ENCODE measurements at places on chromosomes 5 and 9.

DNA sequence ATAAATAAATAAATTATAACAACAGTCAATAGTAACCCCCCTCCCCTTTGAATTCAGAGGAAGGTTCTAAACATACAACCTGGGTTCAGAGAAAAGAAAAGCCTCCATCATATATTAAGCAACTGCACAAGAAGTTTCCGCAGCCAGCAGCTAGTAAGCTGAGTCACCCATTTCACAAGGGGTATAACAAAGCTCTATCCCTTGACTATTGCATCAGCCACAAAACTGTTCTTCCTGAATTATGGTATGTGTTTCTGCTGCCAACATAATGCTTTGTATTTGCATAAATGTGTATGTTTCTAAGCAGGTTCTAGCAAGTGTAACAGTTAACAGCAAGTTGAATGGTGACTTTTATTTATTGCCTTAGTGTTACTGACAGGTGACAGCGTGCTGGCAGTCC lies 6.8 kb upstream of the CEP120 start:
- no peak for DNase-seq

GRCh38 chr5:120073722-120074121 lies 390.4 kb upstream of the PRR16 start:
- no peak for DNase-seq

GRCh38 chr9:17863213-17863883 lies 284.5 kb downstream of the SH3GL2 start:
- DNase-seq: no peak

DNA sequence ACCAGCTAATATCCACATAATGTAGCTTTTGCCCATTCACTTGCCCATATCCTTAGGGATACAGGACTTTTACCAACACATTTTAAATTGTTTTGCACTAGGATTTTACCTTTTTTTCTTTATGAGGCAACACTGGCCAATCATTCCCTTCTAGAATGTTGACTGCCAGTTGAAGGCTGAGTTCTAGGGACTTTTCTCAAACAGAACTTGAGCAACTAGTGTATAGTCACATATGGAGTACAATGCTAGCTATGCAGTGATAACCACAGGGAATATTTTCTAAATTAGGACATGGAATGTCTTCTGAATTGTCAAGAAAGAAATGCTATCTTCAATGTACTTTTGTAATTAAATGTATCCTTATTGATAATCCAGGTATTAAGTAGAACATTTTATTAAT lies 133.6 kb downstream of the OXCT1 start:
- DNase-seq: no peak

DNA sequence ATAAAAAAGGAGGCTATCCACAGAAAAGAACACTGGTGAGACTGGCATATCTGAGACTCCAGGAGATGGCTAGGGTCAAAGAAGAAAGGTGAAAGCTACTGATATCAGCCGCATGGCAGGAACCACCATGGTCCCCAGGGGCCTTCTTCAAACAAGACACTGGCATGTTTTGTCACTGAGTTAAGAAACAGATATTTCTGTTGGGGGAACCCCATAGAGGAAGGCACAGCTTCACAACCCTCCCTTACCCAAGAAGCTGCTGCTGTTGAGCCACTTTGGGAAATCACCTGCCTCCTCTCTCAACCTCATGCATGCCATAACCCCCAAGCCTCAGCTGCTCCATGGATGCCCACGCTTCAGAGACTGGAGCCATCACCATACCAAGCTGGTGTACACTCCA lies 13.3 kb upstream of the BTNL3 start:
- DNase-seq: no peak

GRCh38 chr9:5714501-5715401 lies 85.8 kb downstream of the RIC1 start:
- no peak for DNase-seq

- no peak for DNase-seq
These were observed 39.6 kb upstream of the CSNK1G3 start for GRCh38 chr5:123472150-123472924.

DNA sequence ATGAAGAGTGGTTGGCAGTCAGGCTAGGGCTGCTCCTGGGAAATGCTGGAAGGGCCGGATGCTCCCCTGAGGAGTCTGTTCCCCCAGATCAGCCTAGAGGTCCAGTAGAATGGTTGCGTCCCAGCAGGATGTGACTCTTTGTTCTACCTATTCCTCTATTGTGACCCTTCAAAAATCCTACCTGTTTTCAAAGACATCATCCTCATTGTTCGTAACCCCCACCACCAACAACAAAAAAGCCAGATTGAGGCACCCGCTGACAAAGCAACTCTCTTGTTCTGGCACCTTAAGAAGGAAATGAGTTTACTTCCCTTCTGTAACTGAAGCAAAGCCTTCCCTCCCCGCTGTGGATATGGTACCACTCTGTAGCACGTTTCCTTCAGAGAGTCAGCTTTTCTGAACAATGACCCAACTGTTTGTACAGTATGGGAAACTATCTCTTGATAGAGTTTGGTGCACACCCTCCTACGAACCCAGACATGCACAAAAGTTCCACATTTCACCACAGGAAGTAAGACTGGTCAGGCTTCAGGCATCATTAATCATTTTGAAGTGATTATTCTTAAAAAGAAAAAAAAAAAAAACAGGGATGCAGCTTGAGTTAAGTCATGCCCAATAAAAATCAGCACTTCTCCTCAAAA lies 207.2 kb downstream of the ENC1 start:
- DNase-seq: no peak

GRCh38 chr5:38556088-38556598 lies 303 bp downstream of the LIFR start:
- no peak for DNase-seq

GRCh38 chr5:56717253-56717987 lies 97.9 kb upstream of the MAP3K1 start:
- DNase-seq: no peak

DNA sequence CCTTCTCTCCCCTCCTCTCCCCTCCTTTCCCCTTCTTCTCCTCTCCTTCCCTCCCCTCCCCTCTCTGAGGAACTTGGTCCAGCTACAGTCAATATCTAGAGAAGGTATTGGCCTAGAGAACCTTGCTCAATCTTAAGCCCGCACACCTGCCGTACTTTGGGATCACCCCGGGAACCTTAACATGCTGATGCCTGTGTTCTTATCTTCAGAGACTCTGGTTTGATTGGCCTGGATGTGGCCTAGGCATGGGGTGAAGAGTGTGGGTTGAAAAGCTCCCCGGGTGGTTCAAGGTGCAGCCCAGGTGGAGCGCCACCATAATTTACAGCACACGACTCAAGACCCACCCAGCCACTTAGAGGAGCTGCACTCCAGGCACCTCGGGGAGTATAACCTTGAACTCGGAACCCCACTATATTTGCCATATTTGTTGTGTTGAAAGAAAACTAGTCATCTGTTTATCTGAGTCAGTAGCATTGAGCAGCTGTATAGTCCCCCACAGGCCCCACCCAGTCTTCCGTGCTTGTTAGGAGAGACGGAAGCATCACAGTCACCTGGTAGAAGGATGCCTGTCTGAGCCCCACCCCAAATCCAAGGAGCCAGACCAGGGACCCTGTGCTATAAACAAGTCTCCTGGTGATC lies 14.4 kb upstream of the PHF19 start:
- no peak for DNase-seq

DNA sequence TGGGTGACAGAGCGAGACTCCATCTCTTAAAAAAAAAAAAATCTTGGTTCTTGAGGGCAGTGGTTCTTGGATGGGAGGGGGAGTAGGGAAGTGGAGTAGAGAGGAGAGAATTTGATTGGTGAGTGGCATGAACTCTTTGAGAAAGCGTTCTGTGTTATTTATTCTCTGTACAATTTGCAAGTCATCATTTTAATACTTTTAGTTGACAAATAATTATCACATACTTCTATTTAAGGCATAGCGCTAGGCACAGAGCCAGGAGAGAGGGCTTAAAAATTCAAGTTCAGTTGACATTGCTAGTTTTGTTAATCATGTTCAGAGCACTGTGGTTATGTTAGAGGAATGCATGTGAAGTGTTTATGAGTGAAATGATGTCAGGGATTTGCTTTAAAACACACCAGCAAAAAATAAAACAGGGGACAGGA lies 24.6 kb downstream of the HSDL2 start:
- DNase-seq: no peak

DNA sequence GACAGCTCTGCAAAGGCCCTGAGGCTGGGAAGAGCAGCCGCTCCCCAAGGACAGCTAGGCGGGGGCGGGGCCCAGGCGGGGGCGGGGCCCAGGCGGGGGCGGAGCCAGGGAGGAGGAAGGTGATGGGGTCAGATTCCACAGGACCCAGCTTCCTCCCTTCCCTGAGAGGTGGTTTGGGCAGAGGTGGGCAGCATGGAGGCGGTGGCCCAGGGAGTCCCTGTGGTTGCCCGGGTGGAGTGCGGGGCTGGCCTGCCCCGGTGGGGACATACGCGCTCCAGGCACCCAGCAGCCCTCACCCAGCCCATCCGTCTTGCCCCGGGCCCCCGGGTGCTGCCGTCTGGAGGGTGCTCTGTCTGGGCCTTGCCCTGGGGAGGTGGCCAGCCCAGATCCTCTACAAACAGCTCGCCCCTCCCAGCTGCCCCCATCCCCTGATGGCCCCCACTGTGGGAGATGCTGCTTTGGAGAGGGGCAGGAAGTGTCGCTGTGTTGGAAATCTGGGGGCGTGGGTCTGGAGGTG lies 11.0 kb upstream of the RNU6ATAC start:
- no peak for DNase-seq

- DNase-seq: peak; percentile 13
These were observed 35.7 kb downstream of the PCDHAC2 start for GRCh38 chr5:141001844-141002604.

DNA sequence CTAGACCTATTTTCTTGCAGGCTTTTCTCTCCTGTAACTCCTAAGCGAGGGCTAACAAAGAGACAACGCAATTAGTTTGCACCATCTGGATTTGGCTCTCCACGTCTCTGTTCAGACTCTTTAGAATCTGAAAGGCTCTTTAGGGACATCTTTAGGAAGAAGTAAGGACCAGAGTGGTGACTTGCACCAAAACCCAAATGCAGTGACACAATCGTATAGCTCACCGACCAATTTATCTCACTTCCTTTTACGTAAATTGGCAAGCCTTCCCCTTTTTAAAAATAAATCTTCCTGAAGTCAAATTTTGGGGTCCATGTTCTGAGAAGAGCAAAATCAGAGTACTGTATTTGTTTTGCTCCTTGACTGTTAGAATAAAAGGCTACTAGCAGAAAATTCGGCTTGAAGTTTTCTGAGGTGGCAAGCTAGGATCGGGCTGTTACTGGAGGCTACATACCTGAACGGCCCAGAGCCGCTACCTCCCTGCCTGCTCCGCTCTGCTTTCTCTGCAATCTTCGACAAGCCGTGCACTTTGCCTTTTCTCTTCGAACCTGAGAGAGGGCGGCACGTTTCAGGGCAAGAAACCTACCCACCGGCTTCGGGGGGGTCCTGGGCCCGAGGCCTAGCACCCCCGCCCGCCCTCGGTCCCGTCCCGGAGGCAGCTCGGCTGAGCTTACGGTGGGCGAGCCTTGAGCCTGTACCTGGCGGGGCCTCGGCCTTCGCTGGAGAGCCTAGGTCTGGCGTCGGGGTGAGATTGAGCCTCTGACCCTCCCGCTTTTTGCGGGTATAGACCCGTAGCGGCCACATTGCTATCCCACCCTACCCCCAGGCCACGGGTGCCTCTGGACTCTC lies 537 bp downstream of the MEIKIN start:
- no peak for DNase-seq

DNA sequence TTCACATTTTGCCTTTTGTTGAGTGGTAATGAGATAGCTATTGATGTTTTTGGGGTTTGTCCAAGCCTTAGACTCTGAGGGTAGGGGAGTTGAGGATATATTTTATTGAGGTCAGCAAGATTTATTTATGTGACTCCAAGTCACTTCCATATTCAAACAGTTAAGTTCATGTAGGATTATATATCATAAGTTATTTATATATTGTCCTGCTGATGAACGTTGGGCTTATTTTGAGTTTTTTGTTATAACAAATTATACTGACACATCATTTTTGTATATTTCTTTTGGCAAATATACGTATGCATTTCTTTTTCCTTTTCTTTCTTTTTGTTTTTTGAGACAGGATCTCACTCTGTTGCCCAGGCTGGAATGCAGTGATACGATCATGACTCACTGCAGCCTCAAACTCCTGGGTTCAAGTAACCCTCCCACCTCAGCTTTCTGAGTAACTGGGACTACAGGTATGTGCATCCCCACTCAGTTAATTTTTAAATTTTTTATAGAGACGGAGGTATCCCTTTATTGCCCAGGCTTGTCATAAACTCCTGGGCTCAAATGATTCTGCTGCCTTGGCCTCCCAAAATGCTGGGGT lies 23.5 kb upstream of the IL12B start:
- no peak for DNase-seq
